ENCODE measurements at places on chromosomes 16 and 17.

- no peak for DNase-seq
These were observed 331.9 kb downstream of the FOXL1 start for GRCh38 chr16:86910161-86910769.

DNA sequence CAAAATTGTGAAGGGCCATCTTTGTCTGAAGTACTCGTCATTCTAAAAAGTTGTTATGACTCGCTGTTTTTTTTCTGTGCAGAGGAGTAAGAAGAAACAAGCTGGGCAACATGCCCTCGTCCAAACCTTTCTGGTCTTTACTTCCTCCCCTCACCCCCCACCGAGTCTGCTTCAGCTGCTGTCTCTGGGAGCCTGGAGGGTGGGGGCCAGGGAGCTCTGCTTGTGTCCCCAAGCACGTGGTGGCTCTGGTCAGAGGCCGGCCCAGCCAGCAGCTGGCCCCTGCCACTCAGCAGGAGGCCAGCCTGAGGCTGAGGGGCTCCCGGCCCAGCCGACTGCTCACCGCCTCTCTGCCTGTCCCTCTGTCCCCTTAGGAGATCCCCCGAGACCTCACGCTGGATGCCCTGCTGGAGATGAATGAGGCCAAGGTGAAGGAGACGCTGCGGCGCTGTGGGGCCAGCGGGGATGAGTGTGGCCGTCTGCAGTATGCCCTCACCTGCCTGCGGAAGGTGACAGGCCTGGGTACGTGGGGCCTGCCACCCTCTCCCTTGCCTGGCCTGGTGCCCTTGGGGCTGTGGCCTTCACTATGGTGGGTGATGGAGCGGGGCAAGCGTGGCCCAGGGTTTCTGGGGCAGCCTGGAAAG is 53.7 kb upstream of the LGALS9 start:
- no peak for DNase-seq

DNA sequence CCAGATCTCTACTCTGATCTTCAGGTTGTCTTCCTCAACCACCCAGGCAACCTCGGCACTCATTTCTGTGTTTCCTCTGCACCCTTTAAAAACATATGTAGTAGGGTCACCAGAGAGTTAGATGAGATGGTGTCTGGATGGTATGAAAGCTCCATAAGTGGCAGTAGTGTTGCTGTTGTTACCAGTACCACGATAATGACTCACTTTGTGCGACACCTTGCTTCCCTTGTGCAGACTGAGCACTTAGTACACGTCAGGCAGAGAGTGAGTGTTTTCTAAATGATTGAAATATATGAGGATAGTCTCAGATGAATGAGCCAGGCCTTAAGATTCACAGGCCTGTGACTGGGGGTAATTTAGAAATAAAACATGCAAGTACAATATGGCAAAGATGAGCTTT is 188.7 kb downstream of the MAF start:
- no peak for DNase-seq

GRCh38 chr16:68328860-68329390 is 18.1 kb downstream of the PRMT7 start:
- DNase-seq, result no peak

DNA sequence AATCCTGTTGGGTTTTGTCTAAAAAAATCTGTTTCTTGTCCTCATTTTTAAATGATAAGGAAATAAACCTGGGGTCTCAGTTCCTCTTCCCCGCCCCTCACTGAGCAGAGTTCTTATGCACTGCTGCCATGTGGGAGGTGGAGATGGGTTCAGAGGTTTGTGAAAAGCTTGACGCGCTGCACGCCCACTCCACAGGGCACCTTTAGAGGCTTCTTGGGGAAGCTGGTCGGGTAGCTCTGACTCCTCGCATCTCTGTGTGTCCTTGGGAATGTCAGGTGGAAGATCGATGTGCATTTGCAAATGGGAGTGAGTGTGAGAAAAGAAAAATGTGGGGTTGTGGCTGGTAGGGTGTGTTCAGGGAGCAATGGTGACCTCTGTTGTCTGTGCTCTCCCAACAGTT is 4.7 kb upstream of the ZNHIT3 start:
- no peak for DNase-seq

- DNase-seq, result no peak
These were observed 8.2 kb downstream of the HLF start for GRCh38 chr17:55272711-55273578.

DNA sequence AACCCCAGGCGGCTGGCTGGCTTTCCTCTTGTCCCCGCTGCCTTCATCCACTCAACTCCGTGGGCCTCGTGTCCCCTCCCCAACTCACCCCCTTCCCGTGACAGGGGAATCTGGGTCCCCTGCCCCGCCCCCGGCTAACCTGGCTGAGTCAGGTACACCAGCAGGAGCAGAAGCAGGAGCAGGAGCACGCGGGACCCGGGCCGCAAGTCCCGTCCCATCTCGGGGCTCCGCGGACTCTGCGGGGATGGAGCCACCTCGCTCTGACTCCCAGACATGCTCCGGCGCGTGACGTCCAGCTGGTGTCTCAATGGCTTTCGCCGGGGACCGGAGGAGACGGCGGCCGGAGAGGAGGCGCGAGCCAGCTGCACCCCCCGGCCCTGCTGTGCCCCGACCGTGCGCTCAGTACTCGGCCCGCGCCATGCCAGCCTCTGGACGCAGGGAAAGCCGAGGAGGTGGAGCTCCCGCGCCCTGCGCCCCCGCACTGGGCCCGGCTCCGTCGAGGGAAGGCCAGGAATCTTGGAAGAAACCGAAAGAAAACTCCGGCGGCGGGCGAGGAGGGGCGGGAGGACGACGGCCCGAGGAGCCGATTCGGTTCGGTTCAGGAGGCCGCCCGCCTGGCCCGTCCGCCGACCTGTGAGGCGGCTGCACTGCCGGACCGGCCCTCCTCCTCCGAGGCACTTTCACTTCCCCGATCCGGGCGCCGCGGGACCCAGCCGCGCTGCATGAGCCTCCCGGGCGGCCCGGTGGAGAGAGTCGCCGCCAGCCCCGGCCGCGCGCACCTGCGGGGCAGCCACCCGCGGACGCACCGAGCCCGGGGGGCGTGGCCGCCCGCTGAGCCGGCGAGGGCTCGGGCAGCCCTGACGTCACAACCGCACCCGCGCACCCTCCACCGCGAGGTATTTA is at the start of the genes CXCL16 and ZMYND15:
Gene CXCL16, minus strand, starts transcription at position 807 of the 903 bp plus-strand sequence. Its CDS starts 589 bp downstream, at position 218.
Gene ZMYND15, plus strand, starts transcription at position 712 of the 903 bp plus-strand sequence. CDS start 716 bp downstream, outside the sequence.
- peak; percentile 43 for DNase-seq

DNA sequence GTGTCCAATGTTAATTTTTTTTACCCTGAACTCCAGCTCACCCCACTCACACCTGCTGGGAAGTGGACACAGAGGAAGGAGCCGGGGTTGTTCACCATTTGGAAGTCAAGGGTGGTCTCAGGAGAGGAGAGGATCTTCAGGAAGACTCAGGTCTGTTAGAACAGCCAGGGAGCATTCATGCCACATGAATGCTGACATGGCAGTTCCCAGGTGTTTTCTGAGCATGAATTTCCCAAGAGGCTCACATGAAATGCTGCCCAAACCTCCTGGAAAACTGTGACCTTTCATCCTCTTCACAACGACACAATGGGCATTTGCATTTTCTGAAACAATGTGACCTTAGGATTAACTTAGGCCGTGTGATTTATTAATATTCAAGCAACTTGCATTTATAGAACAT is 2409.2 kb downstream of the TP53TG3F start:
- no peak for DNase-seq

GRCh38 chr17:57146273-57146672 is 61.2 kb downstream of the AKAP1 start:
- DNase-seq, result no peak

DNA sequence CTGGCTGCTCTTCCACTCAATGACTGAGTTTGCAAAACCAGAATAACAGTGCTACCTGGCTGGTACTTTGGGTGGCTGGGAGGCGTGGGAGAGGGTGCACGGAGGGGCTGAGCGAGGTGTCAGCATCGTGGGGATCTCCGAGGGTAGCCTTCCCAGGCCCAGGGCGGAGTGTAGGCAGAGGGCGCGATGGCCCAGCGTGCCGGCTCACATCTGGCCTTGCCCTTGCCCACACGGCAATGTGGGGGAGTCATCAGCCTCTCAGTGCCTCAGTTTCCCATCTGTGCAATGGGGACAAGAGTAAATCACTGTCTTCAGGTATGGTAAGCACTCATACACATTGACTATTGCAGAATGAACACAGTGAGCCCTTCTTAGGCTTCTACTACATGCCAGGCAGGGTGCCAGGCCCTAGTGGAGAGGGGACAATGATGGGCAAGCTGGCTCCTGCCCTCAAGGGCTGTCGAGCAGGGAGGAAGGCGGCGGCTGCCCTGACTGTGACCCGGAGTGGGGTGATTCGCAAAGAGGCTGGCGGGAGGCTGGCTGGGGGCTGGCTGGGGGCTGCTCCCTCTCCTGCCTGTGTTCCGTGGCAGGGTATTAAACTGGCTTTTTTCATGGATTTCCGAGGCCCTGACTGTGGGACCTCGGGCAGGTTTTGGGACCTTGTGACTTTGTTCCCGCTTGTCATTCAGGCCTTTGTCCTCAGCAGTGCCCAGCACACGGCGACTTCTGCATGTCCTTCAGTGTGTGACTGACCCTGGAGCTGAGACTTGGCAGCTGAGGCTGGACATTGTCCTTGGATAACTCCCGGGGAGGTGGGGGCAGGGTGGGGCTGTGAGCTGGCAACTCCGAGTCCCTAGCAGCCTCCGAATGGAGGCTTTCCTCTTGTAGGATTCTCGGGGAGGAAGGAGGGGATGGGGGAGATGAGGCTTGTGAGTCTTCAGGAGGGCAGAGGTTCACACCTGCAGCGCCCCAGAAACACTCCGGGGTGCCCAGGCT is 243.1 kb downstream of the SEC14L1 start:
- no peak for DNase-seq
